ENCODE measurements at places on chromosomes 11 and 22.

DNA sequence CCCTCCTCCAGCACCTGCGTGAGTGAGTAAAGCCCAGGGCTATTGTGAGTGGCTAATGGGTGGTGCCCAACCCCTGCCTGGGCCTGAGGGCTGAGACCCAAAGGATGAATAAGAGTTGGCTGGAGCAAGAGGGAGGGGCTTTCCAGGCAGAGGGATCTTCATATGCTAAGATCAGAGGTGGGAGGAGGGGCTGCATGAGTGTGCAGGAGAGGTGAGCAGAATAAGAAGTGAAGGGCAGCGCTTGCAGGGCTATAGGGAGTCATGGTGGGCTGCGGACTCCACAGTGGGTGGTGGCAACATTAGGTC lies 3.9 kb downstream of the EMID1 start:
- DNase-seq: no peak

DNA sequence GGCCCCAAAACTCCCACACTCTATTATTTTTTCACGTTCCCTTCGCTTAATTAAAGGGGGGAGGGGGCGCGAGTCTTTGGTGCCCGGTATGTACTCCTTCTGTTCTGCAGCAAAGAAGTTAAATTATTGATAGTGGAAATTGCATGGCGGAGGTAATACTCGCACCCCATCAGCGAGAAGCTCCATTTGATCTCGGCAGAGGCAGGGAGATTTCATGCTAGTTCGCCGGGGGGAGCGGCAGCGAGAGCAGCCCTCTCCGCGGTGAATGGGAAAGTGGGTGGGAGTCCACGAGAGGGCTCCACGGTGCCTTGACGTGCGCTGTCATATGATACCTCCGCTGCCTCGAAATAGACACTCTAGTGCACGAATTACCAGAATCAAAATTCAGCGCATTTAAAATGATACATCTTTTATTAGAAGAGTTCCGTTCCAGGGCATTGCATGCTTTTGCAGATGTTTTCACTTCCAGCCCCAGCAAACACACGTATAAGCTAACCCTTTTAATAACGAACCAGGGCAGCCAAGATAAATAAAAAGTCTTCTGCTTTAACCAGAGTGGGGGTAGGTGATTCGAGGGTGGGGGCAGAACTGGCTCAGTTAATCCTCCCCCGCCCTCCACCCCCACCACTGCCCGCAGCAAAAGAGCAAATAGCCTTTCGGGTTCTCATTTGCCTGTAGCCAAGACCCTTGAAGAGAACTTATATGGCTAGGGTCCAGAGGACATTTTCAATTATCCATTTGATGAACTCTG lies 1.3 kb upstream of the BDNF start:
- DNase-seq: no peak

DNA sequence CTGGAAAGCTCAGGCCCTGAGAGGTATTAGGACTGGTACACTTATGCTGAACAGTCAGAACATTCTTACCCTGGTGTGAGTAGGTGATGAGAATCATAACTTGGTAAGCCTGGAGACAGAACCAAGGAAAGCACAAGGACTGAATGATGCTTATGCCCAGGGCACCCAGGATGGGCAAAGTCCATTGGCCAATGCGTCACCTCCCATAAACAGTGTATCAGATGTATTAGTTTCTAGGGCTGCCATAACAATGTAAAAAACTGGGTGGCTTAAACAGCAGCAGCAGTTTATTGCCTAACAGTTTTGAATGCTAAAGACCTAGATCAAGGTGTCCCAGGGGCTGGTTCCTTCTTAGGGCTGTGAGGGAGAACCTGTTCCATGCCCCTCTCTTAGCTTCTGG lies 107.0 kb downstream of the FAR1 start:
- no peak for DNase-seq

DNA sequence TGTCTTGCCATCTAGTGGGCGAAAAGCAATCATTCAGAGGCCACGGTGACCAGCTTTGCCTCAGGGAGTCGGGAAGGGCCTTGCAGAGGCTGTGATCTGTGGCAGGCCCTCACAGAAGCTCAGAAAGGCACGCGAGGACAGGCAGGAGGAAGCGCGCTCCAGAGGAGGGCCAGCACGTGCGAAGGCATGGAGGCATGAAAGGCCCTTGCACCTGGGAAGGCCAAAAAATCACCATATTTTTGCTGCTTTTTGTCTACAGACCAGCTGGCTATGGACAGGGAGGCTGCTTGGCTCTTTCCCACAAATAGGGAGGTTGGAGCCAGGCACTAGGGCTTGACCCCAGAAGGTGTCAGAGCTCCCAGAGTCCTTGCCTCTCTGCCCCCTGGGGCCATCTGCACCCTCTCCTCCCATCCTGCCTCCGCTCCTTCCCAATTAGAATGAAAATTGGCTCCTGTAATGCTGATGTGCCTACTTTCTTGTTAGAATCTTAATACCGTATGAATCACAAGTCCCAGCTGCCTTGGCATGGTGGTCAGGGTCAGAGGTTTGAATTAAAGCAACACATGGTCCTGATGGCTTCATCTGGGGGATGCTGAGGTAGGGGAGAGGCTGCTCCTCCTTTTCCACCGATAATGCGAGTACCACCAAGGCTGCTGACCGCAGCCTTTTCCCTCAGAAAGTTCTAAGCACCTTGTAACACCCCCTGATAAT lies 69.1 kb downstream of the FEZ1 start:
- no peak for DNase-seq

DNA sequence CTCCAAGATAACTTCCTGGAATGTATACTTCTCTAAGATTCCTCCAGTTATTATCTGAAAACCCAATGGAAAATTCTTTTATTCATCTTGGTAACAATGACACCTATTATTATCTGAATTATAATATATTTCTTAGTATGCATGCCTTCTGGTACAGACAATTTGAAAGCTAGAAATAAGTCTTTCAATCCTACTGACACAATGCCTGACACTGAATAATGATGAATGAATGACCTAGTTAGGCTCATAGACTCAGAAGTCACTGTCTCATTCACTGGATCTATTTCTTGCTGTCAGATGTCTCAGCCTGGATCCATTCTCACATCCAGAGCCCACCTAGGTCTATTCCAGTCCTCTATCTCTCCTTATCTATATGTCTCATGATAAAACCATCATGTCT lies 1126.7 kb upstream of the CCDC90B start:
- DNase-seq: no peak

- DNase-seq: peak; percentile 88
Observed at GRCh38 chr22:25008666-25009065, 56.1 kb downstream of the KIAA1671 start.

DNA sequence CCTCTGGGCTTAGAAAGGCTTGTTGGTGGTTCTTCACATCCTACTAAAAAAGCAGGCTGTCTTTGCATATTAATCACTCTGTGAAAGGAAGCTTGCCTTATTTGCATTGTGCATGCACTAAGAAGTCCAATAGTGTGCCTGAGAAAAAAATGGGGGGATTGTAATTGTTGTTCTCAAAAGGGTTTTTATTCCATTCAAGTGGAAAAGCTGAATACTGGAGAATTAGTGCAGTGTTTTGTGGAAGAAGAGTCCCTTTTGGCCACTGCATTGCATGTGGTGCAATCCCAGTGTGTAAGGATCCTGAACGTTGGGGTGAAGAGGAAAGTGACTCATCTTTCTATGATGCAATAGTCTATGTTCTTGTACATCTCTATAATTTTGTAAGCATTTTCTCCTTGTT lies 16.5 kb downstream of the NCAM1 start:
- DNase-seq: no peak

- DNase-seq: no peak
Observed at GRCh38 chr11:103987629-103988594, 48.5 kb upstream of the DDI1 start.

DNA sequence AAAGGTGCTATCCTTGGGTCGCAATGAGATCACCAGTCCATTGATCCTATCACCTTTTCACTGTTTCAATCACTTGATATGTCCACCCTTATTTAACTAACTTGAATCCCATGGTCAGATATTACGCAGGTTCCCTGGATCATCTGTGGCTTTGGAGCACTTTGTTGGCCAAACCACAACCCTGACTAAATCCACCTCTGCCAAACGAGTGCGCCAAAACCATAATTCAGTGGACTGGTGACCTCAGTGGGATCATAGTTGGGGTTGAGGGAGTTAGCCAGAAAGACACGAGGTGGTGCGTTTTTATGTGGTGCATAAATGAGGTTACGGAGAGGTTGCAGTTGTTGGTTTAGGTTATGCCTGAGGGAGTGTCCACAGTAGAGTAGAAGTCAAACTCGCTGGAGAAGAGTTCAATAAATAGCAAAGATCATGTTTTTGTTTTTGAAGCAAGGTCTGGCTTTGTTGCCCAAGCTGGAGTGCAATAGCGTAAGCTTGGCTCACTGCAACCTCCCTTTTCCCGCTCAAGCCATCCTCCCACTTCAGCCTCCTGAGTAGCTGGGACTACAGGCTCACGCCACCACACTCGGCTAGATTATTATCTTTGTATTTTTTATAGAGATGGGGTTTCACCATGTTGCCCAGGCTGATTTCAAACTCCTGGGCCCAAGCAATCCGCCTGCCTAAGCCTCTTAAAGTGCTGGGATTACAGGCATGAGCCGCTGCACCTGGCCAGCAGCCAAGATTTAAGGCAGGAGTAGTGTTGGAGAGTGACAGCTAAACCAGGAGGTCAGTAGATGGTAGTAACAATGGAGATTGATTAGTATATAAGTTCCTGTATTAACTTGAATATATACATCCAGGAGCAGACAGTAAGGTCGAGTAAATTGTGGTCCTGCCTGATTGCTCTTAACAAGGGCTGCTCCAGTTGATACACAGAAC lies 4.5 kb downstream of the FOXR1 start:
- DNase-seq: no peak

DNA sequence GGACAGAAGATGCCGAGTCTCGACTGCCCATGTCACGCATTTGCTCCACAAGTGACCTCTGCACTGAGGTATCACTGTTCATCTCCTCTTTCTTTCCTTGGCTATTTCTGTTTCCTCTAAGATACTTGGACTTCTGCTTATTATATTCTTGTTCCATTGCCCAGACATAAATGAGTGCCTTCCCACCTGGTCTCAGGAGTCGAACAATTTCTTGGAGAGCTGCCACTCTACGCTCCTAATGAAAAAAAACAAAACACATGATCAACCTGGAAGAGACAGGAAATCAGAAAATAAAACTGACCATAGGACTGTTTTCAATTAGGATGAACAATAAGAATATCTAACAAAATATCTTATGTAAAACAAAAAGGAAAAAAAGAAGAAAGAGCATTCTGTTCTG lies 47.4 kb upstream of the CWF19L2 start:
- DNase-seq: no peak

DNA sequence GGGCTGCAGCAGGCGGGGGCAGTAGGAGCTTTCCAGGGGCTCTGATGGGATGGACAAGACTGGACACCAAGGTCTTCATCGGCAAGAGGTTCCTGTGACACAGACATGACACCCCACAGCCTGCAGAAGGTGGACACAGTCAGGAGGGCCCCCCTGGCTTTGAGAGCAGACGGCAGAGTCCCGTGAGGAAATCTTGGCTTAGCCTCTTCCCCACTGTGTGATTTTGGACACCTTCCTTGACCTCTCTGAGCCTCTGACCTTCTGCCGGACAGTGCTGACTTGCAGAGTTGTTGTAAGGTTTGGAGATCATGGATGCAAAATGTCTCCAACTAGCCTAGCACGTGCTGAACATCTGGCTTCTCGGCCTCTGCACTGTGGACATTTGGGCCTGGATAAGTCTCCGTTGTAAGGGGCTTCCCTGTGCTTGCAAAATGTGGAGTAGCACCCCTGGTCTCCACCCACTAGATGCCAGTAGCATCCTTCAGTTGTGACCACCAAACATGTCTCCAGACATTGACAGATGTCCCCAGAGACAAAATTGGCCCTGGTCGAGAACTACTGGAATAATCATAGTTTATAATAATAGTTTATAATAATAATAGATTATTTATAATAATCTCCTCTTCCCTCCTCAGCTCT lies 54.6 kb downstream of the MCM5 start:
- DNase-seq: no peak

DNA sequence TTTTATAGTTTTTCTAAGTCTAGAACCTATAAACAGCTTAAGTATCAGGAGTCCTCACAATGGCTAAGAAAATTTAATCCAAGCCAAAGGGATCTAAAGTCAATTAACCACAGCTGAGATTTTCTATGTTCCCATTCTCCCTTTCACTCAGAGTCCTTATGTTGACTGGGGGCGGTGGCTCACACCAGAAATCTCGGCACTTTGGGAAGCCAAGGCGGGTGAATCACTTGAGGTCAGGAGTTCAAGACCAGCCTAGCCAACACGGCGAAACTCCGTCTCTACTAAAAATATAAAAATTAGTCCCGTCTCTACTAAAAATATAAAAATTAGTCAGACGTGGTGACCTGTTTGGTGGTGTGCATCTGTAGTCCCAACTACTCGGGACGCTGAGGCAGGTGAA lies 6.9 kb downstream of the RDX start:
- no peak for DNase-seq

- DNase-seq: peak; percentile 50
Observed at GRCh38 chr11:2997406-2997805, 5.3 kb upstream of the NAP1L4 start.

DNA sequence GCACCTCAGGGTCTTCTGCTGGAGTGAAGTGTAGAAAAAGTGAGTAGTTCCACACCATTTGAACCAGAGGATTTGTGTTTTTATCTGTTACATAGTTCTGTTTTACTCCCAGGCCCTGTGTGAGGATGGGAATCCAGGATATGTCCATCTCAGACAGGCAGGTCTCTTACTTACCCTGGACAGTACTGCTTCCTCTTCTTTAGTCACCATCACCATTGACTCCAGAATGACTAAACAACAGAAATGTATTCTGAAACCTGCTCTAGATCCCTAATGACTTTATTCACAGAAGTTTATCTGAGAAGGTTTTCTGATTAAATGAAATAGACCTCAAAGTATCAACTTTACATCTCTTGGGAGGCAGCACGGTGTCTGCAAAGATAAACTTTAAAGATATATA lies 33.6 kb downstream of the CYP2R1 start:
- DNase-seq: no peak

DNA sequence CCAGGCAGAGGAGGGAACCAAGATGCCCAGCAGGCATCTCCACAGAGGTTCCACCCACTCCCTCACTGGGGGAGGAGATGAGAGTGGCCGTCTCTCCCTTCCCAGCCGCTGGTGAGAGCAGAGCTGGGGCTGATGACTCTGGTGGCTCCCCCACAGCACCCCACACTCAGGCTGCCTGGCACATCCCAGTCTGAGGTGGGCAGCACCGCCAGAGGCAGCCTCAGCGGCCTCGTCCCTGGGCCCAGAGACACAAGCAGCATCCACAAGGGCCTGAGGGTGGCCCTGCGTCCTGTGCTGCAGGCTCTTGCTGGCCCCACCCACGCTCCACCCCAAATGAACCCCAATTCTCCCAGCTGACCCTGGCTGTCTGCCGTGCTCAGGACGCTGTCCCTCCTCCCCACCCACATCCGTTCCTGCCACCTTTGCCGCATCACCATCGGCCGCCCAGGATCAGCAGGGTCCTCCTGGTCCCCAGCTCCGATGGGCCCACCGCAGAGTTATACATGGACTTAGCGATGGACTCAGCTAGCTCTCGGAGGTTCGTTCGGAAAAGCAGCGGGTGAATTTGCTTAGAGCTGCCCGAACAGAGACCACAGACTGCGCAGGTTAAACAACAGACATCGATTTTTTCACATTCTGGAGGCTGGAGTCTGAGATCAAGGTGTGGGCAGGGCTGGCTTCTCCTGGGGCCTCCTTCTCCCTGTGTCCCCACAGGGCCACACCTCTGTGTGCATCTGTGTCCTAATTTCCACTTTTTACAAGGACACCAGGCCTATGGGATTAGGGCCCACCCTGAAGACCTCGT lies 20.2 kb upstream of the CTSD start:
- no peak for DNase-seq

All from islet precursor cell (in vitro differentiated cells).